ENCODE measurements at places on chromosomes 1 and 21. TPM values are rescaled to one million over a fixed set of nuclear protein-coding genes. Genes with fewer than 3 reads are reported as not detected.

DNA sequence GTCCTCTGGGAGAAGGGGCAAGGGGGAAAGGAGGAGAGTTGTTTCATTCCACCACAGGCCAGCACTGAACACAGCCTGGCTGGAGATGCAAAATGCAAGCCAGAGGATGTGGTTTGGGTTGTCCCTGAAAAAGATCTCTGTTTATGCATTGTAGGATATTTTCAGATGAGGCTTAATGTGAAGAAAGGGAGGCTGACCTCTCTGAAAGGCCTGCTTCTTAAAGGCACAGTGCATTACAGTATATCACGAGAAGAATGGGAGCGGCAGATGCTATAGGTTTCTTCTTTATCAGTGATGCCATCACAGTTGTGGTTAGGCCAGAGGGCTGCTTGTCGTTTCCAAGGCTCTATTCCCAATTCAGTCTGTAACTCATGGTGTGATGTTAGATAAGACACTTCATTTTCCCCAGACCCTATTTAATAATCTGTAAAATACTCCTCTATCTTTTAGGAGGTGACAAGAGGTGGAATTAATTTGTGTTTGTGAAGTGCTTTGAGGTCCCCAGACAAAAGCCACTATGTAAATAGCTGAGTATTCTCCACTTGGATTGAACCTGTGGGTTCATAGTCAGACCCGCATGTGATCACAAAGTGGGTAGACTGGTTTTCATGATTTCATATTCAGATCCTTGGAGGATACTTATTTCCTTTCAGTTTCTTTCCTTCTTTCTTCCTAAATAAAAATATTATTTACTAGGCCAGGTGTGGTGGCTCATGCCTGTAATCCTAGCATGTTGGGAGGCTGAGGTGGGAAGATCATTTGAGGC lies 76.5 kb upstream of the WDR26 start:
- DNase-seq: no peak

DNA sequence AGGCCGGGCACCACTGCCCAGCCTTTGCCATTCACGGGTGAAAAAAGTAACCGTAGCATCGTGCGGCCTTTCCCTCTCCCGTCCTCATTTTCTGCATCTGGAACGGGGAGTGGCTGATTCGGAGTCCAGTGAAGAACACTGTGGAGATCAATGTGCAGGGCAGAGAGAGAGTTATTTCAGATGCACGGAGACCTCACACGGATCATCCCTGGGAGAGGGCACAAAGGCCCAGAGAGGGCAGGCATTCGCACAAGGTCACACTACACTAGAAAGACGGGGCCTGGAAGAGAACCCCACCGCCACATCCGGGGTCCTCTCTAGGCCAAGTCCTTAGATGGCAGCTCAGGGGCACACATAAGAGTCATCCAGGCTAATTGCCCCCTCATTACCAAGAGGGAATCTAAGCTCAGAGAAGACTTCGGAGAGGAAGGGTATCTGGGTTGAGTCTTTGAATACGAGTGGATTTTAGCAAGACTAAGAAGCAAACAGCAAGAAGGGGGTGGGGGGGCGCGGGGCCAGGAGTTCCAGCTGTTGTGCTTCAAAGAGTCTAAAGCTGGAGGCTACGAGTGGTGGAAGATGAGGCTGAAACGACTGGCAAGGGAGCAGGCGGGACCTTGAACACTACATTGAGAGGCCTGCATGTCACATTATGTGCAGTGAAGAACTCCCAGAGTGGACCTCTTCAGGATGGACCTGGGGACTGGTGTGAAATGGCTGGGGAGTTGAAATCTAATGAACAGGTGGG lies 857 bp downstream of the GPX7 start:
- no peak for DNase-seq

Gene ERICH3
- total RNA-seq: not detected

DNA sequence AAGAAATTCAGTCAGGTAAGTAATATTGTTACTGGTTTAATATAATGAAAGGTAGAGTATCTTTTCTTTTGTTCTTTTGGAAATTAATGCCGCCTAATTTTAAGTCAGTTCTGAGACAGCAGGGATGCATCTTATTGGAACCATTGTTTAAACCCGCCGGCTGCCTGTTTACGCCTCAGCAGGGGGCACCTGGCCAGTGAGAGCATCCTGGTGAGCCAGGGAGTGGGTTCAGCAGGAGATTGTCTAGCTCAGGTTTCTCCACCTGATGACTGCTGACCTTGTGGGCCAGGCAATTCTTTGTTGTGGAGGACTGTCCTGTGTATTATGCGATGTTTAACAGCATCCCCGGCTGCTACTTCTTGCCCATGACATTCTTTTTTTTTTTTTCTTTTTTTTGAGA lies 30.2 kb downstream of the CHAF1B start:
- DNase-seq: peak; percentile 52

Gene PLK3
- 10.1 TPM for total RNA-seq

Gene C1orf141
- not detected for total RNA-seq

Gene PRMT6
- 33.9 TPM for total RNA-seq

DNA sequence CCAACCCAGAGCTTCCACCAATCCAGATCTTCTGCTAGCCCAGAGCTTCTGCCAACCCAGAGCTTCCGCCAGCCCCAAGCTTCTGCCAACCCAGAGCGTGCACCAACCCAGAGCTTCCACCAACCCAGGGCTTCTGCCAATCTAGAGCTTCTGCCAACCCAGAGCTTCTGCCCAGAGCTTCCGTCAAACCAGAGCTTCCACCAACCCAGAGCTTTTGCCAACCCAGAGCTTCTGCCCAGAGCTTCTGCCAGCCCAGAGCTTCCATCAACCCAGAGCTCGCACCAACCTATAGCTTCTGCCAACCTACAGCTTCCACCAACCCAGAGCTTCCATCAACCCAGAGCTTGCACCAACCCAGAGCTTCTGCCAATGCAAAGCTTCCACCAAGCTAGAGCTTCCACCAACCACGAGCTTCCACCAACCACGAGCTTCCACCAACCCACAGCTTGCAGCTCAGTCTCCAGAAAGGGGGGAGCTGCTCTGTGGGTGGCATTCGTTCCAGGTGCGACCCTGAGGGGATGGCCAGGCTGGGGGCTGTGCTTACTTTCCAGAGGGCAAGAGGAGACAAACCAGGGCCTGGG lies 23.8 kb downstream of the CRYAA start:
- no peak for DNase-seq

DNA sequence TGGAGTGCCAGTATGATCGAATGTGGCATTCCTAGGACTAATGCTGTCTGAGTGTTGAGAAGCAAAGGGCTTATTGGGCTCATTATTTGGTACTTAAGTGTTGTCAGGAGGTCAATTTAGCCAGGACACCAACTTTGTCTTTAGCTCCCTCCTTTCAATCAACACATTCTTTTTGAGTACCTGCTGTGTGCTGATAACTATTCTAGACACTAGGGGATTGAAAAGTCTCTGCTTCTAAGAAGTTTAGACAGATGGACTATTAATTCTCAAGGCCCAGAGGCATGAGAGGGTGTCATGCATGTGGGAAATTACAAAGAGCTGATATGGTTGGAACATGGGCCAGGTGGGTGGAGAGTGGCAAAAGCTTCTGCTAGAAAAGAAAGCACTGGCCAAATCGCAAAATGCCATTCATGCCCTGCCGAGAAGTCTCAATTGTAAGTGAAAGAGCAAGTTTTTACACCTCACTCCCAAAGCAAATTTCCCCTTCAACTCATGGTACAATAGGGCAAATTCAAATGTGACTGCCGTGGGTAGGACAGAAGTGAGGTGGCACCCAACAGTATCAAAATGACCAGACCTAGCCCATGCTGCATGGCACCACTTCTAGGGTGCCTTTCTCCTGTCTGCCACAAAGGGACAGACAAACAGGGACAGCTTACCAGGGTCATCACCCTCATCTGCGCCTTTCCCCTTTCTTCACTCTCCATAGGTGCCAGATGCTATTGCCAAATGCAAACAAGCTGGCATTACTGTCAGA lies 53.6 kb upstream of the LAX1 start:
- no peak for DNase-seq

- DNase-seq: no peak
Observed at GRCh38 chr1:164575356-164575886, 16.4 kb downstream of the PBX1 start.

- DNase-seq: no peak
Observed at GRCh38 chr1:206591226-206591625, 21.0 kb downstream of the EIF2D start.

Gene GPR25
- not detected for total RNA-seq

DNA sequence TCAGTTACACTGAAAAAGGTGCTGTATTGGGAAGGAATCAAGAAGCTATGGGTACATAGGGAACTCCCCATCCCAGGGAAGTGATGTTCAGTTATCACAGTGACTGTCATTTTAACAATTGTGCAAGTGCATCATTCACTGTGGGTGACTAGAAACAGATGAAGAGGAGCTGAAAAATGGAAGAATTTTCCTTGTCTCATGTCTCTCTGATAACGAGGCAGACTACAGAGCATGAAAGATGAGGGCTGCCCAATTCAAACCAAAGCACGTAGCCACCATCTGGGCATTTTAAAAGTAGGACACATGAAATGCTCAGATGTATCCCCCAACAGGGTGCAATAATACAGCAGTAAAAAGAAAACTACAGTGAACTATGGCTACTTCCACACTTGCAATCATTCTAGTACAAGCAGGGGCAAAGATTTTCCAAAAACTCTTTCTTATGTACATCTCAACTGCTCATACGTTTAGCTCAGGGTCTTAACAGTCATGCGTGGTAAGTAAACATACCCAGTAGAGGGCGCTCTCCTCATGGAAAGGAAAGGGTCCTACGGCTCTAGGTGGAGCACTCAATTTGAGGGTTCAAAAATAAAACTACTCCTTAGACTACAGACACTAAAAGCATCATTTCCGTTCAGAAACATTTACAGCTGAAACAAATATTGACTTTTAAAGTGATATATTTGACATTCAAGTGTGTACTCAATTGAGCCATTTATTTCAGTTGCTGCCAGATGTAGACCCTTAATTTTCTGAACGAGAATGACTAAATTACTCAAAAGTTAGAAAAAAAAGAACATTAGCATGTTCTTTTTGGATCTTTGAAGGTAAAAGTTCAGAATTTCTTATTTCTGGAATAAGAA lies 143.2 kb downstream of the KCTD3 start:
- DNase-seq: peak; percentile 63

Gene AGT
- not detected for total RNA-seq

Gene CCDC181
- total RNA-seq: 0.80 TPM

DNA sequence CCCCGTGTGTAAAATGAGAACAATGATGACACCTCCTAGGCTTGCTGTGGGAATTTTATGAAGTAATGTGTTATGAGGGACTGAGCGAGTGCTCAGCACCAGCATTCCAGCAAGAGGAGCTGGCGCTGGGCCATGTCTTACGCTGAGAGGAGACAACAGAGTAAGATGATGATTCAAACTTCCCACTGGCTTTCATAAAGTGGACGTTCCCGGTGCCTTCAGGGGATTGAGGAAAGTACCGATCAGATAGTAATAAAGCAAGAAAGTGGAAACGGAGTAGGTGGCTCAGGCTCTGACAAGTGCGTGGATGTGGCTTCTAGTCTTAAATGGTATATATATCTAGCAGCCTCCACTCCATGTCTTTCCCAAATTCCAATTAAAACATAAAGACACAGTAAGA lies 23.8 kb downstream of the EPHA10 start:
- no peak for DNase-seq

DNA sequence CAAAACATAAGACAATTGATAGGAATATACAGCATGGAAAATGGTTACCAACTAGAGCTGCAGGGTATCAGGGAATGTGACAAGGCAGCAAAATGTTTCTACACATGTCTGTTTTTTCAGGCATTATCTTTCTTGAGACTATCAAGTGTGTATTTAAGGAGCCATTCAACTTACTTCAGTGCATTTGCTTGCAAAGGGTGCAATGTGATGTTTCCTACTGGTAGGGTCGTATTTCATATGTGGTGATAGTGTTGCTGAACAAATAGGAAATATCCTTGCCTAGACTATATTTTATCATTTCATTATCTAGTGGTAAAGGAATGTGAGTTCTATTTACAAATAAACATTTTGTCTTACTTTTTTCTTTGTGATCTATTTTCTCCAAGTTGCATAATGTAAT lies 42.4 kb downstream of the PTPRC start:
- DNase-seq: no peak

- DNase-seq: no peak
Observed at GRCh38 chr1:231871471-231871870, 244.9 kb downstream of the DISC1 start.
